NCI-H1105 treated with DMSO at 0.1 percent for 48 hours (cell line): ENCODE measurements at places on chromosomes 2 and 18.

- no peak for DNase-seq
These were observed 39.7 kb downstream of the CDH19 start for GRCh38 chr18:66564236-66564635.

DNA sequence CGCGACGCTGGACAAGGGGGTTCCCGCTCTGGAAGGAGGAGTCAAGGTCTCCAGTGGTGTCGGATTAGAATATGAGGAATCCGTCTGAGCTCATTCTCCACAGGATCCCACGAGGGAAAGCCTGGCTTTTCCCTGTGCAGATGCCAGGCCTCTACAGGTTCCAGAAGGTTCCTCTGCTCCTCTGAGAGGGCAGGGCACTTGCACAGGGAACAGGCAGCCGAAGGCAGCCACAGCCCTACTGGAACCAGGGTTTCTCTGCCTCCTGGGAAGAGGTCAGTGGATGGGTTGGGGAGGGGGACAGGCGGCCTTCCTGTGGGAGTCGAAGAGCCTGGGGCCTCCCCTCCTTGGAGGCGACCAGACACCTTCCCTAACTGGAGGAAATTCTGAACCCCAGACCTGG, 1.7 kb upstream of the AQP12A start:
- DNase-seq: no peak

- DNase-seq: no peak
These were observed 13.3 kb upstream of the TRIM43 start for GRCh38 chr2:95578539-95578938.

DNA sequence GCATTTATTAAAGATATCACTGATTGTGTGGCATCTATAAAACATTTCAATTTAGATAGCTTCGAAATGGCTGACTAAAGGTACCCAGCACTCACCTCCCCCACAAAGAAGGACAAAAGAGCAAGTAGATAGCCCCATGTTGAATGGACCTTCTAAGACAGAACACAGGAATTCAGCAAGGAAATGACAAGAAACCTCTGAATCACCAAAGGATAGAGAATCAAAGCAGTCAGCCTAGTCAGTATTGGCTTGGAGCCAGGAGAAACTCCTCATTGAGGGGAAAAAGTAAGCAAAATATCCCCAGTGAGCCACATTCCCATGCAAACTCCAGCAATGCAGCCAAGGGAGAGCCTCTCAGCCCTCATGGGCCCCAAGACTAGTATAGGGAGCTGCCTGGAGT, 113.7 kb downstream of the BARD1 start:
- no peak for DNase-seq

GRCh38 chr2:86025229-86025820, 80.4 kb downstream of the POLR1A start:
- no peak for DNase-seq

DNA sequence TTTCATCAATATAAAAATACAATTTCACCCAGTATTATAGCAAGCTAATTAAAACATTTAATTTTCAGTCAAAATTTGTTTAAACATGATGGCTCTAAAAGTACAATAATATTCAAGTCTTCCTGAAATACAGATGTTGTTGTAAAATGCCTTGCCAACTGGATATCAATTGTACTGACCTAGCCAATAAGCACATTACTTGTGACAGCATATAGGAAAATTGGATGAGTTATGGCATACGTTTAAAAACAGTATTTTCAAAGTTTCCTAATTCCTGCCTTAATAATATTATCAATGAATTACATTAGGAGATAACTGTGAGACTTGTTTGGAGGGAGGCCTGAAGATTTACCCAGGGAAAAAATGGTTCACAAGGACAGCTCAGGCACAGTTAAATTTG, 336.9 kb upstream of the CDH20 start:
- DNase-seq: no peak

DNA sequence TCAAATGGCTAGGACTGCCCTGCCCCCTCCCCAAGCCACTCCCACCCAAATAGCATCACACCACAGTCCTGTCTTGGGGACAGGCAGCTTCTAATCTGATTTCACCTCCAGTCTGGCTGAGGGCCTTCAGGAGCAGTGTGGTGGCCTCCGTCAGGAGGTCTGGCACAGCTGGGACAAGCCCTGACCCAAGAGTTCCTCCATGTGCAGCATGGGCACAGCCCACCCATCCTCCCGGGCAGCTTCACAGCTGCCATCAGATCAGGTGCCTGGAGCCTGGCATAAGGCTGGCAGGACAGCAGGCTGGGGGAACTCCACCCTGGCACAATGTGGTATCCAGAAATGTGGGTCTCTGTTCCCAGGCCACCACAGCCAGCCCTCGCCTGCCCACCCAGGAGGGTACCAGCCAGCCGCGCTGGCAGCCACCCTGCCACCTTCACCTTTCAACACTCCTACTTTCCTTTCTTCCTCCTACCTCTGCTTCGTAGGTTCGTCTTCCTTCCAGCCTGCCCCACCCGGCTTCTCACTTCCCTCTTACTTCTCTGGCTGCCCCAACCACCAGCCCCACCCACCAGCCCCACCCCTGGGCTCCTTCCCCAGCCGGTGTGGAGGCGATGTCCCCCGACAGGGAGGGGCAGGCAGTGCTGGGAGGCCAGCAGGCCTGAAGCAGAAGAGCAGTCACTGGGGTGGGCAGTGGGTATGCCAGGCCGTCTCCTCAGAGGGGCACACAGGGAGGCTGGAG, at the start of gene CAPG:
Gene CAPG, minus strand, starts transcription at position 522 of the 739 bp plus-strand sequence. CDS start 8,221 bp downstream, outside the sequence.
- no peak for DNase-seq

DNA sequence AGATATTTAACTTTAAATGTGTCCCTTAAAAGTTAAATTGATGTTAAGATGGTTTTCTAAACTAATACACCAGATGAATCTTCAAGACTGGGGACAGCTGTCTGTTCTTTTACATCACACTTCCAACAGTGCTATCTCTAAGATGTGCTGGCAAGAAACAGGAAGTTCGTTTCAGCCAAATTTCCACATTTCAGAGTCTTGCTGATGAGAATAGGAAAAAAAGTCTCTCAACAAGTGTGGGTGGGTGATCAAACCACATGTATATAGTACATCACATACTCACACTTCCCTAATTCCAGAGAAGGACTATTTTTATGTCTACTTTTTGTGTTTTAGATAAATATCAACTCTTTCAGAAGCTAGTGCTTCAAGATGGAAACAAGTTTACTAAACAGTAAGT, 1712.8 kb upstream of the TMEFF2 start:
- no peak for DNase-seq

DNA sequence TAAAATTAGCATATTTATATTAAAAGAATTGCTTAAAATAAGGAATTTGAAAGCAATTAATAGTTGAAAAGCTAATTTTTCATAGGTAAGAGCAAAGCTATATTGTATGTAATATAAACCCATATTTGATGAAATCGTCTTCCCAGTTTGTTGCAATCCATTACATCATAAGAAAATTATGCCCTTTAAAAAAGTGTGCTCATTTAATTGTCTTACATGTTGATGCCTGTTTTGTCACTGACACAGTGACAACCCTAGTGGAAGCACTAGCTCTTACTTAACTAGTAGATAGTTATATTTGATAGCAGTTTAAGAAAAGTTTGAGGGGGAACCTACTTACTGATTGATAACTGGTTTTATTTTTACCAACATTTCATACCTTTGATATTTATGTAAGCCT, 30.0 kb upstream of the IL18RAP start:
- DNase-seq: no peak

GRCh38 chr2:186522450-186522849, 36.4 kb downstream of the ZC3H15 start:
- no peak for DNase-seq
